NCI-H2081 (cell line): ENCODE measurements at places on chromosomes 5 and 9.

DNA sequence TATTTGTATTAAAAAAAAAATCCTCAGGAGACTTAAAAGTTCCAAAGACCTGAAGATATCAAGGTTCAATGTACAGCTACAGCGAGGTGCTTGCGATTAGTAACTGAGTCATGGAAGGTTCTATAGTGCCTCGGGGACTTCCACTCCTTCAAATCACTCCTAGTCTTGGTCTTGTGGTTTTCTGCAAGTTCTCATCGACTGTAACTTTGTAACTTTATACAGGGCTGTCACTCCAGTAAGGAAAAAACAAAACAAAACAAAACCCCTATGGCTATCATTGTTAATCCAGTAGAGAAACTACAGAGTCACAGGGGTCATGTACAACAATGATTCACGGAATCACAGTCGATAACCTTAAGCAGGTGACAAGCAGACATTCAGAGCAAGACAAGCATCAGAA lies 39.8 kb upstream of the SELENOP start:
- DNase-seq = no peak

GRCh38 chr5:159017786-159018185 lies 81.9 kb downstream of the EBF1 start:
- DNase-seq = peak; percentile 78

DNA sequence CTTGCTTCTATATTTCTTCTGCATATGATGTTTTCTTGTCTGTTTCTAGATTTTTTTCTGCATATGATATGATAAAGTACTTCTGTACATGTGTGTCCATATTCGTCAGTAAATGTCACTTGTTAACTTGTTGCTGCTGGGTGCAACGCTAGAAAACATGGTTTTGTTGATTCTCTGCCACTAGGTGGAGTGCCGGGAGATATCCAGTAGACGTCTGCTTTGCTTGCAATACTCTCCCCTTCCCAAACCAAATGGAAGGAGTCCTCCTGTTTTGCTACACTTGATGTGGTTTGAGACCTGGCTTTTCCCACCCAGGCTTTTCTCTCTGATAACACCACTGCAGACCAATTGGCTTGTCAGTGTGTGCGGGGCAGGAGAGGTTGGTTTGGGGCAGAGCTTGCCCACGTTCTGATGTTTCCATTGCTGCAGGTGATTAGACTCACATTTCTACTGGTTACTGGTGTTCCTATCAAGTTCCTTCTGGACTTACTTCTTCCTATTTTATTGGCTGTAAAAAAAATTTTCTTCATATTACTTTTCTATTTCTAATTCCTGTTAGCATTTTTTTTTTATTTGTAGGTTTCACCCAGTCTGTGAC lies 900.0 kb upstream of the CDH10 start:
- DNase-seq = peak; percentile 78

DNA sequence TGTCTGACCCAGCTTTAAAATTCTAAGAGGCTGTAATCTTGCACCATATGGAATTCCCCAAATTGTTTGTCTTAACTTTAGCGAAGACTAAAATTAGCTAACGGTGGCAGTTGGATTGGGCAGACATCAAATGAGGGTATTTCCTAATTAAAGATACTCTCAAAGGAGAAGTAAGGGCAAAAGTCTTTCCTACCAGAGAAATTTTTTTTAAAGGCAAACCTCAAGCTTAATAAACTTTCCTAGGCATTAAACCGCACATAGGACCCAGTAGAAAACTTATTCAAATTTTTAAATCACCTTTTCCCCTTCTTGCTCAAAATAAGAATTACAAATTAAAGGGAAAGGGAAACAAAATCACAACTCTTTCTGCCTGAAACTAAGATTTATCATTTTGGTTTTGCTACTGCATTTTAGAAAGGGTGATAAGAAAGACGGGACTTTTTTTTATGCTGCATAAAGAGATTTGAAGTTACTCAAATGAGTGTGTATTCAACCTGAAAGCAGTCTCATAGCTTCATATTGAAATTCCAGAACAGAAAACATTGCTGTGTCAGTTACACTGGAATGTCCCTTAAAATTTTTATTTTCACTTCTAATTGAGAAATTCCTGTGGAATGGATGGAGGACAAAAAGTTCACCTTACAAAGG lies 189.1 kb upstream of the PTGER4 start:
- DNase-seq = no peak

DNA sequence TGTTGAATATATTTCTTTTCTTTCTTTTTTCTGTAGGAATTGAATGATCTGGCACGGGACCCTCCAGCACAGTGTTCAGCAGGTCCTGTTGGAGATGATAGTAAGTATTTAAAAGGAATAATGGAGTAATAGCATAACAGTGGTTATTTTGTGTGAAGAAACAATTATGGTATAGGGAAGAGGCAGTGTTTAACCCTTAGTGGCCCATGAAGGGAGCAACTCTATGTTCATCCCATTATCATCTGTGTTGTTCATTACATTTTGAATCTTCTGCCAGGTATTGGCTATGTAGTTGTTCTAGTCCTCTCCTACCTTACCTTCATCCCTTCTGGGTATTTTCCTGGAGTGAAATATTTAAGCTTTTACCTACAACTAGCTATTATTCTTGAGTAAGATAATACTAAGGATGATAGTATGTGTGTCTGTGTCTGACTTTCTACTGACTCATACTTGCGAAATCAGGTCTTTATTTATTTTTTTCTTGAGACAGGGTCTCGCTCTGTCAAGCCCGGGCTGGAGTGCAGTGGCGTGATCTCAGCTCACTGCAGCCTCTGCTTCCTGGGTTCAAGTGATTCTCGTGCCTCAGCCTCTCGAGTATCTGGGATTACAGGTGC lies 39.3 kb downstream of the UBE2D2 start:
- no peak for DNase-seq

DNA sequence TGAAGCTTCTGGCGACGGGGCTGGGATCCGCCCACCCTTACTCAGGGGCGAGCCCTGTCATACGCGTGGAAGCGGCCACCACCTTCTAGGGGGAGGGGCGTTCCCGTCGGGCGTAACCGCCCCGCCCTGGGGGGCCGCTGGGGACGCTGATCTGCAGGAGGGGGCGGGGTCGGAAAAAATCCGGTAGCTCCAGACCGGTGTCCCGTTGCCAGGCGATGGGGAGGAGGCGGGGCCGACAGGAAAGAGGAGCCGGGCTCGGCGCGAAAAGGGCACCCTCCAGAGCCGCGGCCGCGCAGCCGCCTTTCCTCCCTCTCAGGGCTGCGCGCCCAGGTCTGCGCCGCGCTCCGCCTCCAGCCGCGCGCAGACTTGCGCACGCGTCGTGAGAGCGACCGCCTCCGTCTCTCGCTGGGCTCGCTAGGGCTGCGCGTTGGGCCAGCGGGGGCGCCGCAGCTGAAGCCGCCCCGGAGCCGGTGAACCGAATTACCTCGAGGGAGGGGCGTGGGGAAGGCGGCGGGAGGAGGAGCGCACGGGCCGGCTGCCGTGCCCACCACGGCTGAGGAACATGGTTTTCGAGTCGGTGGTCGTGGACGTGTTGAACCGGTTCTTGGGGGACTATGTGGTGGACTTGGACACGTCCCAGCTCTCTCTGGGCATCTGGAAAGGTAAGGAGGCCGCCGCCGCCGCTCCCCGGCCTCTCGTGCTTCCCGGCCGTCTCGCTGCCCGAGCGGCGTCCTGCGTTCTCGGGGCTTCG lies at the start of gene VPS13A:
VPS13A (plus strand) TSS at position 392 of the 751 bp plus-strand sequence; CDS start at position 563, 171 bp downstream.
- DNase-seq = peak; percentile 95

- DNase-seq = no peak
Observed at GRCh38 chr5:109703166-109703565, 13.4 kb downstream of the MAN2A1 start.

DNA sequence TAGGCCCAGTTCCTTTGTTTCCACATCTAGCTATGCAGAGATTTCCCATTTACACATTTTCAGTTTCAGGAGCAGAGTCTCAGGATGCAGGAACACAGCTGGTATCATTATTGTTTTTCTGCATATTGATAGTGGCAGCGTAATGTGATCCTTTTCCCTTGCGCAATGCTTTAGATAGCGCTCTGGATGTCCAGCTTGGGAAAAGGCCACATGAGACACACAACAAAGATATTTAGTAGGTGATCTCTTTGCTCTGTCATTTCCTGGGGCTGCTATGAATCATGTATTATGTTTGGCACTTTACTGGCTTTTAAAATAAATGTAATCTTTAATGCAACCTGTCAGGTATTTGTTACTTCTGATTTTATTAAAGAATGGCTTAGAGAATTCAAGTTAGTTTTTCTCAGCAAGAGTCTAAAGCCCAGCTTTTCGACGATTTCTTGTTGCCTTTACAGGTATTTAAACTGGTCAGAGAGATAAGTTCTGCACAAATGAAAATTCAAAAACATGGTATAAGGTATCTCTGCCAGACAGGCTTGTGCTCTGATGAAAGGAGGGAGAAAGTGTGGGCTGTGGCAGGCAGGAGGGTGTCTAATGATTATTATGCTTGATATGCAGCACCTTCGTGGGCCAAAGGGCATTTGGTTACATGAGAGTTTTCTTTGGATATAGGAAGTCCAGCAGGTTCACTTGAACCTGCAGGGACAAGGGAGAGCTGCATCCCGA lies 42.2 kb downstream of the PTTG1 start:
- no peak for DNase-seq

GRCh38 chr5:53997736-53998627 lies 312.4 kb downstream of the ARL15 start:
- no peak for DNase-seq

DNA sequence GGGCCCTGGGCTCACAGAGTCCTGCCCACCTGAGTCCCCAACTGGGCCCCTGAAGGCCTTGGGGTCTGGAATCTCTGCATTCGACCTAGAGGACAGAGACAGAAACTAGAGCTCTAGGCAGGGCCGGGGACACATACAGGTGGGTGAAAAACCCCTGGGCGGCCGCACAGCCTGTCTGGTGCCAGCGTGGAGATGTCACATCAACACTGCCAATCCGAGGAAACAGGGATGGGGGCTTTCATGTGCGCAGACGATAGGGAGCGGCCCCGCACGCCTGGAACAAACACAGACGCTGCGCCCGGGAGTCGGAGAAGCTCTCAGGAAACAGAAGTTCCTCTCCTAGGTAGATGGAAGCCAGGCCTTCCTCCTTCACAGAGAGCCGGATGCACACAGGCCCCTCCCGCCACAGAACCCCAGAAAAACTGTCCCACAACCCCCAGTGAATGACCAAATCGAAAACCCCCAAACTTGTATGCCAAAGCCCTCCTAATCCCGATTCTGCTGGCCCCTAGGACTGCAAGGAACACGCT lies 1.8 kb downstream of the GRM6 start:
- no peak for DNase-seq

DNA sequence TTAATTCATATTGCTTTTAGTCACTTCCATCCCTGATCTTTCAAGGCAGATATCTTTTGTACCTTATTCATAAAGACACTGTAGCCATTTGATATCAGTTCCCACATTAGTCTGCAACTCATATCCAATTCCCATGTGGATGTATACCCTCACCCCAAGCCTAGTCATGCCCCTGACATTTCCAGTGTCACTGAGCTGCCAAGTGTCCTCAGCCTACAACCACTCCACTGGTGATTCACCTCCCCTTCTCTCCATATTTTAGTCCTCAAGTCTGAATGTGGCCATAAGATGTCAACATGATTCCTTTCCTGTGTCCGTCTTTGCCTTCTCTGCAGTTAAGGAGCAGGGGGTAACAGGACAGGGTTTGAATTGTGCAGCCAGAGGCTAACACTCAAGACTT lies 346.9 kb downstream of the RAB3C start:
- no peak for DNase-seq
